T47D (cell line): ENCODE measurements at places on chromosomes 11 and 22.
A peak's percentile ranks its signal among the peaks of the same experiment; 100 is the strongest.

DNA sequence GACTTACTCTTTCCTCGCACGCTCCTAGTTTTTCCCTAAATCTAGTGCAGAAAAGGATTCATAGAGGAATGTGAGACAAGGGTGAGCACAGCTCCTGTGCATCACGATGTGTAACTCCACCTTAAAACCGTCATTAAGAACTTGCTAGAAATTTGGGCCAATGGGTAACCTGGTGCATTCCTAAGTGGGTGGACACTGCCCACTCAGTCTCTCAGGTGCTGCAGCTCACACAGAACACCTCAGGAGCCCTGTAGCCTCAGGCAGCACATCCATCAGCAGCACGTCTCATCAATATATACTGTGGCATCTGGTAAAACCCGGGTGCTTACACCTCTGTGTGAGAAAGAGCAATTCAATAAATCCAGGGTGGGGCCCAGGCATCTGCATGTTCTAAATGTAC lies 12.4 kb downstream of the POU2AF3 start:
- no peak for DNase-seq

DNA sequence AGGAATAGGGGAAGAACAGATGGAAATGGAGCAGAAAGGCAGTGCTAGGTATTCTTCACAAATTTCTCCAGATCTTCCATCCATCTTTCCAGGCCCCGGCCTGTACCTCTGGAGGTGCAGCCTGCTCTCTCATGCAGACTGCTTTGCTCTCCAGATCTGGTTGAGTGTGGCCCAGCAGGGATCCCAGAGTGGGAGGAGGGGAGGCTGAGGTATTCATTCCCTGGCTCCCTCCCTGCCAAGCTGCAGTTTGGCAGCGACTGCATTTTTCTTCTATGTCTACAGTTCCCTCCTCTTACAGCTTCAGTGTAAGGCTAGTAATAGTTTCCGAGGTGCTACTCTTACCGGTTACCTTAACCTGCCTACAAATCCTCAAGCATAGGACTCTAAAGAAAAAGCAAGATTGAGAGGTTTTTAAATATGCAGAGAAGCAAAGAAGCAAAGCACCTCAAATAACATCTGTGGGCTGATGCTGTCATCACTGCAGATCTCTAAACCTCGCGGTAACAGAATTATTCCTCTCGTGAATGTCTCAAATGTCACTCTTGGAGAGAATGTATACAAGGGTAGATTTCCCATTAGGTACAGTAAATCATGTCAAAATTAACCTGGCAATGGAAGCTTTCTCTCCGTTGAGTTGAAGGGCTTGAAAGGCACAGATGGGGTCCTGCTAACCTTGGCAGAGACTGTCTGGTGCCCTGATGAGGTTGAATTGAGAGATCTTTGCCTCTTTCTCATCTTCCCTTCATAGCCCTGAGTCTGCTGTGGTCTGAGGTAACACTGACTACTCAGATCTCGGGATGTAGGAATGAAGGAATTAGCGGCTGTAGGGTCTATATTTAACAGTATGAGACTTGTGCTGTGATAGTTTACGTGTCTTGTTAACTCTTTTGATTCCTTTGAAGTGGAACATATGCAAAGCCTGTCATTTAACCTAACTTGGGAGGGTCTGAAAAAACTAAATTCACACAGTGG lies 297.9 kb upstream of the C11orf87 start:
- DNase-seq = no peak

- DNase-seq = no peak
These were observed 725 bp downstream of the CASTOR1 start for GRCh38 chr22:30288419-30289140.

DNA sequence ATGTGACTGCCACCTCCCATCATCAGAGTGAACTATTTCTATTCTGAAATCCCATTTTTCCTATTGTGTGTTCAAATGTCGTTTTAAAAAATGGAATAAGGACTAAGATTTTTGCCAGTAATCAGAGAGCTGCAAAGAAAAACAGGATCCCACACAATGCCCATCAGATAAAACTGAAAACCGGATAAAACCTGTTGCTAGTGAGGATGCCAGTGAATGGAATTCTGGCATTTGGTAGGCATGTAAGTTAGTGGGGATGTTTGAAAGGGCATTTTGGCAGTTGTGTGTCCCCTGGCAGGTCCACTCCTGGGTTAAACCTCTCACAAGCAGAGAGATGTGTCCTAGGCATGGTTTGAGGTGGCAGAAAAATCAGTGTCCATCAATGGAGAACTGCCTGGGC lies 6.2 kb downstream of the DRAP1 start:
- DNase-seq = peak; percentile 58

GRCh38 chr11:11845071-11845470 lies 3.3 kb downstream of the USP47 start:
- peak; percentile 11 for DNase-seq
